ENCODE measurements at places on chromosomes 3 and 15. TPM values are rescaled to one million over a fixed set of nuclear protein-coding genes. Genes with fewer than 3 reads are reported as not detected.

CACNA1D gene
- total RNA-seq, result 0.21 TPM

- no peak for DNase-seq
These were observed 27.9 kb upstream of the SLC6A1 start for GRCh38 chr3:10964537-10965167.

- DNase-seq, result no peak
These were observed 105.0 kb downstream of the IQCH start for GRCh38 chr15:67359431-67360079.

TRAT1 gene
- not detected for total RNA-seq

DNA sequence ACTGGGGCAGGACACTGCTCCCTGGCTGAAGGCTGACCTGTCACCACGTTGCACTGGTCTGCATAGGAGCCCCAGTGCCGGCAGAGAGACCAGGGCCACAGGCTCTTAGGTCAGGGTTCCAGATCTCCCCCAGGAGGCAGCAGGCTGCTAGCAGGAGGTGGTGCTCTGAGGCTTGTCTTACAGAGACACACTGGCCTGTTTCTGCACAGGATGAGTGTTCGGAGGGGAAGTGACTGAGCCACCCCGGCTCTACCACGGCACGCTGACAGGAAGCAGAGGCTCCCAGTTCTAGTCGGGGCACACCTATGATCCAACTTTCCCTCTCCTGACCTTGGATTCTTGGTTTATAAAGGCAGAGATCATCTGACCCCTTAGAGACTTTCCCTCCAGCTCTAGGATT is 8.6 kb downstream of the FBXL22 start:
- no peak for DNase-seq

FAM81A gene
- total RNA-seq, result 0.75 TPM

GNAT1 gene
- total RNA-seq, result not detected

DNA sequence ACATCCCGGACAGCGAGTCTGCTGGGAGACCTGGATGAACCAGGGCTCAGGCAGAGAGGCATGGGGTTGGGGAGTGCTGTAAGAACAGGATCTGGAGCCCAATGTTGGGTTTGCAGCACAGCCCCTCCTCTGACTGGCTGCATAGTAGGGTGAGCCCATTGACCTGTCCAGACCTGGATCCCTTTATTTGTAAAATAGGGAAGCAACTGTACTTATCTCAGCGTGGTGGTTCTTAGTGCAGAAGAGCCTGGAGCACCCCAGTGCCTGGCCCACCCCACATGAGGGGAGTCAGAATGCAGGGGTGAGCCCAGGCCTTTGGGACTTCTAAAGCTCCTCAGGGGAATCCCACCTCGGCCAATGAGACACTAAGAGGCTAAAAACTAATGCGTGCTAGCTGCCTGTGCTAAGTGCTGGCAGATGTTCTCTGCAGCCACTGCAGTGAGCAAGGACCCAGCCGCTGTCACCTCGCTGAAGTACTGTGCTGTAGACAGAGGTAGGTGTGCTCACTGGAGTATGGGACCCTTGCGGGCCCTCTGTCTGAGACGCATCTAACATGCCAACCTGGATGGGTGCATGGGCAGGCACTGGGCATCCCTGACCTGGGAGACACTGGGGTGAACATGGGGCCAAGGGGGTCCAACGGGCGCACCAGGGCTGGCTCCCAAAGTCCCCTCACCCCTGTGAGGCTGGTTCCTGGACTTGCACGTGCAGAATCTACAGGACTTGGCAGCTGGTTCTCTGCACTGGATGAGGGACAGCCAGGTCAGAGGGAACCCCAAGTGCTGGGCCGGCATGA is 95.6 kb downstream of the ATP10A start:
- no peak for DNase-seq

All from kidney epithelial cell (primary cell).